Left lobe of liver (tissue), 2 donors: ENCODE measurements at places on chromosomes 5 and 9.

DNA sequence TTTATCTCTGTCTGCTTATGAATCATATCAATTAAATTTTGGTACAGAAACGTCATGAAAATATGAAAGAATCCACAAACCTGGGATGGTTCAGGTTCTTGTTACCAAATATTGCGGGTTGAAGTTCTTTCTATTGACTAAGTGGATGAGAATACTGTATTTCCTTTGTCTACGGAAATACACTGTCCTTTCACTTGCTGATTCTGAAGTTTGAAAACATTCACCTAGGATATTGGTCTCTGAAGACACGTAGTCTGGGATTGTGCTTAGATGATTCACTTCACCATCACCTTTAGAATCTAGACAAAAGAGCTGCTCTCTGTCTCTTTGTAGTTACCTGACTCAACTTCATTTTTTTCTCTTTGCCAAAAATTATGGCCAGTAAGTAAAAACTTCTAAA, 222.4 kb downstream of the FBN2 start:
- no peak for DNase-seq

DNA sequence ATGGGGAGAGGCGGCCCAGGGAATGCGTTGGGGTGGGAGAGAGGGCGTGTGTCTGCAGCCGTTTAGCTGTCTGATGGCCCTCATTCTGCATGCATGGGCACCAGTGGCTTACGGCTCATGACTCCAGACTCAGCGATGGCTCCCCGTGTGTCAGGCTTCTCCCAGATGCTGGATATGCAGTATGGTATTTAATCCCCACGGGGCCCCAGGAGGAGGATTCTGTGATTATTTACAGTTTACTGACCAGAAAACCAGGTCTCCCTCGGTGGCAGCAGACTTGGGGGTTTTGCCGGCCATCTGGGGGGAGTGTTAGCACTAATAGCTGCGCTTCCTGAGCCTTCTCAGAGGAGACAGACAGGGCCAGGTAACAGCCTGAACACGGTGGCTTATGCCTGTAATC, 4.3 kb downstream of the PRDM12 start:
- DNase-seq = no peak

GRCh38 chr9:33042473-33042872, 17.4 kb downstream of the DNAJA1 start:
- no peak for DNase-seq

- peak; percentile 60 for DNase-seq
These were observed 87.3 kb upstream of the SLC44A1 start for GRCh38 chr9:105157171-105157583.

DNA sequence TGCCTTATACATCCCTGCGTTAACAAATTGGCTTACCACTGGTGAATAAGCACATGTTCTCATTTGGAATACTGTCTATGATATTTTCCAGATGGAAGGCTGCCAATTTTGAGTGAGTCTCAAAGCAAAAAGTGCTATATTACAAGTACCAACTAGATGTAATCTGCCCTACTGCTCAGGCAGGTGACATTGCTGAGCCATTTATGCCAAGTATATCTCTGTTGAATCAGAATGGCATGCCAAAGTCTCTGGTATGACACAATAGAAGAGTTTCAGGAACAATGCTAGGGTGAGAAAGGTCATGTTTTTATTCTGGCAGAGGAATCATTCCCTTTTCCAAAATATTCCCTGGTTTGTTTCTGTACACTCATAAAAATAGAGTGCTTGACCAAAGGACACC, 356.5 kb downstream of the CDH9 start:
- DNase-seq = no peak

DNA sequence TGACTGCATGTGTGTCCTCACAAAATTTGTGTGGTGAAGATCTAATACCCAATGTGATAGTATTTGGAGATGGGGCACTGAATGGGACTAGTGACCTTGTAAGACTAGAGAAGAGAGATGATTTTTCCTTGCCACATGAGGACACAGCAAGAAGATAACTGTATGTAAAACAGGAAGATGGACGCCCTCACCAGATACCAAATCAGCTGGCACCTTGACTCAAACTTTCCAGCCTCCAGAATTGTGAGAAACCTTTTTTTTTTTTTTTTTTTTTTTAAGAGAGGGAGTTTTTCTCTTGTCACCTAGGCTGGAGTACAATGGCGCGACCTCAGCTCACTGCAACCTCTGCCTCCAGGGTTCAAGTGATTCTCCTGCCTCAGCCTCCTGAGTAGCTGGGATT, 40.3 kb downstream of the UBTD2 start:
- no peak for DNase-seq

DNA sequence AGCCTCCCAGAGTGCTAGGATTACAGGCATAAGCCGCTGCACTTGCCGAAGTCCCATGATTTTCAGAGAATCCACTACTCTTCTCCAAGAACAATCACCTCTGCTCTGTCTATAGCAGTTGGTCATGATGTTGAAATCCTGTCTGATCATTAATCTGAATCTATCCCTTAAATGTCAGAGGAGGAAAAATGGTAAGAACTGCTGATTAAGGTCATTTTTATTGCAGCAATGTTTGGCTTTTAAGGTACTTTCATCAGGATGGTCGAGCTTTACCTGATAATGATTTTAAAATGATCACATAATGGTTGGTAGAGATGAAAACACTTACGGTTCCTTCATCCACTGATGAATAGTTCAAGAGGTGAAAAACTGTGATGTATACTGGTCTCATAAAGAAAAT, 968.6 kb downstream of the TLE4 start:
- DNase-seq = no peak

DNA sequence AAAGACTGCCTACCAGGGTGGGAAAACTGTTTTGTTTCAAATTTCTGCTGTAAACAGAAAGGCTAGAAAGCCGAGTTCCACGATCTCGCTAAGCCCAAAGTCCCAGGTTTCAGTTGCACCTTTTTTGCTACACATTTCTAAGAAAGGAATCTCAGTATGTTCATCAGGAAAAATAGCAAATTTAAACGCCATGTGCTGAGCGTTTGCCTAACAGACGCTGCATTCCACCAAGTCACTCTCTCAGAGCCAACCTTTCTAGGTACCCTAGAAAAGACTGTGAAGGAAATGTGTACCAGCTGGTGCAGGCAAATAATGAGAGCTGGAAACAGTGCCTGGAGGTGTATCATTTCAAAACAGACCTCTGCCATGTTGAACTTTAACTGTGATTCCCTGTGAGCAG, 71.8 kb downstream of the FRMD3 start:
- DNase-seq = no peak

DNA sequence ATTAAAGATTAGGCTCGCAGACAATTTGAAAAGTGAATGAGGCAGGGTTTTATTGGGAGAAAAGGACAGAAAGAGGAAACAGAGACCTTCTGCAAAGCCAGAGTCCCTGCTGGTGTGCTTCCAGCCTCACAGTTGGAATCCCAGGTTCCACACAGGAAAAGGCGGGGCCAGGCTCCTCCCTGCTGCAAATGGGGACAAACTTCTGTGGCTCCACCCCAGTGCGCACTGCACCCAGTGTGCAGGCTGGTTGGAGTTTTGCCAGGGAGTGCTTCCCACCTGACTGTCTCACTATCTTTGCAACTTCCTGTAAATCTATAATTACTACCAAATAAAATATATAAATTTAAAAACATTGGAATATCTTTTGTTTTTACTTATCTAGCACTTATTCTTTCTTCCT, 386.0 kb upstream of the GRIN3A start:
- peak; percentile 47 for DNase-seq

DNA sequence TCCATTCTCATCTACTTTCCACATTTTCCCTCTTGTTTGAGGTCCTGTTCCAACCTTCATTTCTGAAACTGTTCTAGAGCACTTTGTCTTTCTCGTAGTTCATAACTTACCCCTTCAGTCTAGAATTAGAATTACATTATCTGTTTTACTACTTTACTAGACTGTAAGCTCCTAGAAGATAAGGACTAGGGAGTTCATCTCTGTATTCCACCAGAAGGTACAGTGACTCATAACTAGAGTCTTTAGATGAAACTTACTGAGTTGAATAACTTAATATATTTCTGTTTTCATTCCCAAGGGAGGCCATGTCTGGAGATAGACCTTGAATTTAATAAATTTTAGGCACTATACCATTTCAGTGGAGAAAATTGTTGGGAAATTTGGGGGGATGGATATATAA, 38.7 kb downstream of the G3BP1 start:
- no peak for DNase-seq

GRCh38 chr9:36091026-36091953, 45.2 kb upstream of the GLIPR2 start:
- DNase-seq = peak; percentile 74

DNA sequence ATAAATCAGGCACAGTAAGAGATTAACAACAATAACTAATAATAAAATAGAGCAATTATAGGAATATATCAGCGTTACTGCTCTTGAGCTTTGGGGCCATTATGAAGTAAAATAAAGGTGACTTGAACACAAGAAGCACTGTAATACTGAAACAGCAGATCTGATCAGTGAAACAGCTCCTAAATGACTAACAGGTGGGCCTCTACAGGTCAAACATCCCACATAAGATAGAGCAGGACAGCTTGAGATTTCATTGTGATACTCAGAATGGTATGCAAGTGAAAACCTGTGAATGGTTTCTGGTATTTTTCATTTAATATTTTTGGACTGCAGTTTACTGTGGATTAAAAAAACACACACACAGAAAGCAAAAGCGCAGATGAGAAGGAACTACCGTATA, 24.0 kb upstream of the MAP3K1 start:
- DNase-seq = no peak

DNA sequence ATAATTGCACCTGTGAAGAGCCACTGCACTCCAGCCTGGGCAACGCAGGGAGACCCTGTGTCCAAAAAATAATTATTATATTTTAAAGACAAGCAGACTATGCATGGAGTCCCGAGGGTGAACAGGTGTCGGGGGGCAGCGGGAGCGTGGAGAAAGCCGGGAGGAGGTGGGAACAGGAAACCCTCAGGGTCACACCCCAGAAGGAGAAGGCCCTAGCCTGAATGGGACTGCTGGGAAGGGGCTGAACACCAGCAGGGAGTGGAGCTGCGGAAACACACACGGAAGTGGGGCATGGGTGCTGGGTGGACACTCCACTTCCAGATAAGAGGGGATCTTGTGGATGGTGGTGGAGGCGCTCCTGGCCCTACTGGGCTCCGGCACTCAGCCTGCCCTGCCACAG, 12.8 kb downstream of the SURF6 start:
- no peak for DNase-seq

- no peak for DNase-seq
These were observed 23.9 kb upstream of the PPP3R2 start for GRCh38 chr9:101618698-101619097.

- DNase-seq = no peak
These were observed 46.6 kb downstream of the ANGPTL2 start for GRCh38 chr9:127075624-127076372.

- no peak for DNase-seq
These were observed 127.8 kb downstream of the MED27 start for GRCh38 chr9:131951905-131952304.

DNA sequence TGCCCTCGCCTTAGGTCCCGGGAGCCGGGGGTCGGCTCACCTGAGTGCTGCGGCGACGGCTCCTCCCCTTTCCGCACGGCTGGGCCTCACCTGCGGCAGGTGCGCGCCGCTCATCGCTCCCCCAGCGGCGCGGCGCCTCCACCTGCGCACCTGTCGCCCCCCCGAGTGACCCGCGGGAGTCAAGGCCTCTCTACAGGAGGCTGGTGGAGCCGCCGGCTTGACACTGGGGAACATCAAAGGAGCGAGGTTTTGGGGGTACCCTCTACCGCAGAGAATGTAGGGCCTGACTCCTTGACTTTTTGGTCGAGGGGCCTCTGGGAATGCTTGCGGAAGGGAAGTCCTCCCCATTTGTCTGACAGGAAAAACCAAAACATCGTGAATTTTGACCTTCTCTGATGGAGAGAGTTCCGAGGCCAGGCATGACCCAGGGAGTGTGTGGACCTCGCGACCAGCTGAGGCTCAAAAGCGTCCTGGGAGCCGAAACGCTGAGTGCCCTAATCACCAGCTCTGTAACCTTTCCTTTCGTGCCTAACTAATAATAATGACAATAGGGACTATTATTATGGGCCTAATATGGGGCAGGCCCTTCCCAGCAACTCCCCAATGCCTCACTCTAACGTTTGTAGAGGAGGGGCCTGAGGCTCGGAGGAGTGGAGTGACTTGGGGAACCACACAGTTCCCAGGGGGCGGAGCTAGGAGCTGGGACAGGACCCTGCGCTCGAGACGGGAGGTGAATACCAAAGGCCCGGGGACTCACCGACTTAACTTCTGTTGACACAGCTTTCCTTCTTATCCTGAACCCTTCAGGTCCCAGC, 714 bp upstream of the IER5L start:
- no peak for DNase-seq

- DNase-seq = no peak
These were observed 31.0 kb downstream of the TLX3 start for GRCh38 chr5:171340042-171340441.

- no peak for DNase-seq
These were observed 24.0 kb upstream of the SLC9A3 start for GRCh38 chr5:548256-548655.

DNA sequence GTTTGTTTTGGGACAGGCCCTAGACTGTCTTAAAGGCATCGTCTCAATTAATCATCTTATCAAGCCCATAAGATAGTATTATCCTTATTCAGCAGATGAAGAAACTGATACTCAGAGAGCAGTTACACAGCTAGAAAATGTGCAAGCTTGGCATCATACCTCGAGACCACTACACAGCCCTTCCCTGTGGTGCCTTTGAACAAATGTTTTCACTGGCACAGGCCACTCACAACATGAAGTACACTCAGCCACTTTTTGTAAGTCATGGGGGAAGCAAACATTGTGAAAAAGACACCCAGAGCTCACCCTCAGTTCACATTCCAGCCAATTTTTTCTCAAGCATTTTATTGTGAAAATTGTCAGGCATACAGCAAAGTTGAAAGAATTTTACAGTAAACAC, 122.5 kb downstream of the WDR41 start:
- DNase-seq = no peak

GRCh38 chr5:58066557-58066956, 393.3 kb downstream of the PLK2 start:
- DNase-seq = no peak

DNA sequence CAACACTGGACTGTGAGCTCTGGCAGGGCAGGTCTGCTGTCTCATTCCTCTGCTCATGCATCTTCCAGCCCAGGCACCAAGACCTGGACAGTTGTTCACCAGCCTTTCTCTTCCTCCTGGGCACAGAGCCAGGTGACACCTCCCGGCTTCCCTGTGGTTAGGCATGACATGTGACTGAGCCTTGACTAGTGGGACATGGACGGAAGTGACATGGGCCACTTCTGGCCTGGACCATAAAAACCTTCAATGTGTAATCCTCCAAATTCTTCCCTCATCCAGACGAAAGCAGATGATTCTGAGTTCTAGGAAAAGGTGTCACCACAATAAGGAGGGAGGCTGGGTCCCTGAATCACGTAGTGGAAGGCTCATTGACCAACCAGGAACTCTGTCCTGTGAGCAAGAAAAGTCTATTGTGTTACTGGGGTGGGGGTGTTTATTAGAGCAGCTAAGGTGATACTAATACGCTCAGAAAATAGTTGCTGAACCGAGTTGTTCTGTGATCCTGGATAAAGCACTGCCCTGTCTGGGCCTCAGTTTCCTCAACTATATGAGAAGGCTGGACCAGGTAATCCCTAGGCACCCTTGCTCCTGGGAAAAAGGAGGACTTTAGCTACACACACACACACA, 26.6 kb upstream of the CRB2 start:
- DNase-seq = no peak
